T-helper 17 cell (primary cell): ENCODE measurements at places on chromosomes 12 and 14.

GRCh38 chr12:101107032-101107763 is 102.8 kb downstream of the SLC5A8 start:
- DNase-seq = no peak

- DNase-seq = no peak
Measured at GRCh38 chr12:32559434-32559833, 119.7 kb upstream of the DNM1L start.

- DNase-seq = no peak
Measured at GRCh38 chr12:130347588-130347987, 9.9 kb downstream of the PIWIL1 start.

DNA sequence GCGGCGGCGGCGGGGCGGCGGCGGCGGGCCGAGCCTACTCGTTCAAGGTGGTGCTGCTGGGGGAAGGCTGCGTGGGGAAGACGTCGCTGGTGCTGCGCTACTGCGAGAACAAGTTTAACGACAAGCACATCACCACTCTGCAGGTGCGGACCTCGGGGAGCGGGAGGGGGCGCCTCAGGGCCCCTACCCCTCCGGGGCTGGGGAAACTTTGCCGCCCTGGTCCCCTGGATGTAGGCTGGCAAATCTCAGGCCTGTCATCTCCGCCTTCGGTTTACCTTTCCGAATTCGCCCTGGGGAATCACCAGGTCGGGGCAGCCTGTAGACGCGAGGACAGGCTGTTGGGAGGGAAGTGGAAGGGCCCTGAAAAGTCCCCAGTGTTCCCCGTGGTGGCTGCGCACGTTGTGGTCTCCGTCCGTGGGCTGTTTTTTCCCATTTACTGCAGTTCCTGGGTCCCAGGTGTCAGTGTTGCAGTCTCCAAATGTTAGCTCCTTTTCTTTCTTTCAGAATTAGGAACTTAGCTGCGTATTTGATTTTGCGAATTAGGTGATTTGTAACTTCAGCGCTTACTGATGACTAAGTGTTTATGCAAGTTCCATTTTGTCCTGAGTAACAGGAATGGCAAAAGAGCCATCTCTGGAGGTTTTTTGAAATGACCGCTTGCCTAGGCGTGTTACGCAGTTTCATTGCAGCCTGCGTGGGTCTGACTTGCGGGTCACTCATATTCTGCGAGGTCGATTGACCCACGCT is 656 bp downstream of the RAB21 start:
- DNase-seq = peak; percentile 68

DNA sequence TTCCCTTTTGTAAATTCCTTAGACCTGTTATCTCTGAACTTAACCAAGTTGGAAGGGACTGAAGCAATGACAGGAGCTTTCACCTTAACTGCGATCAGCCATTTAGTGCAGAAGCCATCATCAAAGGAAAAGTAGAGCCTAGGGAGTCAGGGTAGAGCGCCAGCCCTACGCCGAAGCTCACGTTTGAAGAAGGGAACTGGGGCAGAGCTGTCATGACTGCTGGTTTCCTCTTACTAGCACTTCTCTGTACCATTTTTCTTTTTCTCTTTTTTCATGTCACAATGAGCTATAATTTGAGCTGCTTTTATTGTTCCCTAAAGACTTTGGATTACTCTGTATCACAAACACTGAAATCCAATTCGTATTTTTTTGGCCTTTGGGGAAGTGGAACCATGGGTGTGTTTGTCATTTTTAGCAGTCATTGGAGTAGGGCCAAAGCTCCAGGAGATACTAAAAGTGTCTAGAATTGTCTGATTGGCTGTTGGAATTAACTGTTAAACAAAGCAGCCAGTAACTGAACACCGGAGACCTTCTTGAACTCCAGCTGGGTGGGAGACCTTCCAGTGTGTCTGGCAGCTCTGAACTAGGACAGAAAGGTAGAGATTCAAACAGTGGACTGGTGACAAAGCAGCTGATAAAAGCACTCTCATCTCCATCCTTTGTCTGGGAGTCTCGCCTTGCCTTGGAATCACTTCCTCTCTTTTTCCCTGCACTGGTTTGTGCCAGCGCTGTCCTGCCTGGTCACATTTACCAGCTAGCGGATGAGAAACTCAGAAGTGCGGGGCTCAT is 9.1 kb downstream of the MTRFR start:
- DNase-seq = no peak

DNA sequence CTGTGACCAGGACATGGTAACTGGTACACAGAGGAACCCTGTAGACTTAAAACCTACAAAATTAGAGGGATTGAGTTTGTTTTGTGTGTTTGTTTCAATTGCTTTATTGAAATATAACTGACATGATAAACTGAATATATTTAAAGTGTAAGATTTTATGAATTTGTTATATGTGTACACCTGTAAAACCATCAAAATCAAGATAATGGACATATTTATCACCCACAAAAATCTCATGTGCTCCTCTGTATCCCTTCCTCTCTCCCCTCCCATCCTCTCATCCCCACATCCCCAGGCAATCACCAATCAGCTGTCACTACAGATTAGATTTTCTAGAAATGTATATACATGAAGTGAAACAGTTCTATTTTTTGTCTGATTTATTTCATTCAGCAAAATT is 565.5 kb downstream of the NOVA1 start:
- no peak for DNase-seq

DNA sequence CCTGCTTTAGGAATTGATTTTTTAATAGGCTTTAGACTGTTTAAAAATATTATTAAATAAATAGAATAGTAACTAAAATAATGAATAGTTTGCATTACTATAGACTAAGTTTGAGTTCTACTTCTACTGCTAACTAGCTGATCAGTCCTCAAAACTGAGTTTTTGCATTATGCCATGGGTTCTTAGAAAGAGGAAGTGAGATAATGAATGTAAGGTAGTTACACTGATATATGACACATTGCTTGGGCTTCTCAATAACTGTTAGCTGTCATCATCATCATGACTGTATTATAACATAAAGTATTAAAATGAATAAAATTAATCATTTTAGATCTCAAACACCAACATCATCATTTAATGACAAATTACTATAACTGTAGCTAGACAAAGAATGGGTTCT is 949.7 kb downstream of the TRHDE start:
- no peak for DNase-seq

- no peak for DNase-seq
Measured at GRCh38 chr12:3225796-3226180, 148.6 kb downstream of the TSPAN9 start.

DNA sequence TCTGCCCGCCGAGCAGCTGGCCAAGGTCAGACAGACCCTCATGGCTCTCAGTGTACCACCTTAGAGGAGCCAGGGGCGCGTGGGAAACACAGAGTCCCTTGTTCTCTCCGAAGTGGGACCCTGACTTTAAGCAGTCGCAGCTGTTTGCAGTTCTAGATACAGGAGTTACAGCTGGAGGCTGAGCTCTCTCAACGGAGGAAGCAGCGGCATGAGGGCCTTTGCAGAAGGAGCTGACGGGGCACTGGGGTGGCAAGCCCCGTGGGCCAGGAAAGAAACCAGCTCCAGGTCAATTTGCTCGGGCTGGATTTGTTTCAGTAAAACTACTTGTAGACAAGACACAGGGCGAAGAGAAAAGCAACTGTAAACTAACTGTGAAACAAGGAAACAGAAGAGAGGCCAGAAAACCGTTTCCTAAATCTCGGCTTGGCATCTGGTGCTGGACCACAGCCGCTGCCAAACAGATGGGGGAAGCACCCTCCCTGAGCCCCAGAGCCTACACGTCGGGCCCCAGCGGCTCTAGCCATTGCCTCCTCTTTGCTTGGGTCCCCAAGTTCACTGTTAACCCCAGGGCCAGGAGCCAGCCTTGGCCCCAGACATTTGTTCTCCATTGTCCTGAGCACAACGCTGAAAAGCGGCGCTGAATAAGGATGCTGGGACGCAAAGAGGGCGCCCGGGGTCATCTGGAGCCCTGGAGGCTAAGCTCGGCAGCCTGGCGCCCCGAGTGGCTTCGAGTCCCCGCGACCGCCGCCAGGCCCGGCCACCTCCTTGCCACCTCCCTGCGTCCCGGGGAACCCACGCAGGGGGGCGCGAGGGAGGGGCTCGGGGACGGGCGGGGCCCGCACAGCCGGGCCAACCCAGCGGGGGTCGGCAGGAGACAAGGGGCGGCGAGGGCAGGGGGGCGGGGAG is 914 bp upstream of the PACS2 start:
- no peak for DNase-seq

GRCh38 chr12:46212108-46212982 is 56.5 kb downstream of the SLC38A1 start:
- DNase-seq = no peak

DNA sequence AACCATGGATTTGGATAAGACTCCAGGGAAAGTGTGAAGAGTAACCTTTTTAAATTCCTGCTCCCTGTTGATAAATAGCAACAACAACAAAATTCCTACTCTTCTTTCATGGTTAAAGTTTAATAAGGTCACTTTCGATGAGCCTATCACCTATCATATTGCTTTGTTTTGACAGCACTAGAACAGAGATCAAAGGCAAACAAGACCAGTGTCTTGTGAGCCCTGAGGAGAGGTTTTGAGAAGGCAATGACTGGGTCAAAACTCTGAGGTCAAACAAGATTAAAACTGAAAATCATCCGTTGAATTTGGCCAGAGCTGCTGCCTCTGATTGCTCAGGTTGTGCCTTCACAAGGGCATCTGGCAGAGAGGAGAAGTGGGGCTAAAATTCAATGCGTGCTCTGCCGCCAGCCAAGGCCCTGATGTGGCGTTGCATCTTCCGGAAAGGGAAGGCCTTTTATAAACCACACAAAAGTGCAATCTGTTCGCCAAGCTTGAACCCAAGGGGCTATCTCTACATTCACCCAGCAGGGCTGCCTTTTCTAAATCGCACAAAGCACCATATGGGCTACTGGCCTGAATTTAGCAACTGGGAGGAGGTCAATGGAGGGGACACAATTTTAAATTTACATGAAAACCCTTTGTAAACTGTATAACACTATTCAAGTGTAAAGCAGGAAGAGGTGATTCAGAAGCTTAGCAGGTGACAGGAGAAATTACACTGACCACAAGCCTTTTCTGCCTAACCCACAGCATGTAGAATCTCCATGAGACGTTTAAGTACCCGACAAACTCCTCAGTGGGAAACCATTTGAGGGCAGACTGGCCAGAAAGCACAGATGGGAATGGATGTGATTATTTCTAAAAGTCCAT is 140.8 kb downstream of the DAD1 start:
- DNase-seq = no peak

- DNase-seq = no peak
Measured at GRCh38 chr14:64507376-64508156, 3.0 kb downstream of the ZBTB1 start.

GRCh38 chr12:63103494-63104131 is 47.4 kb downstream of the AVPR1A start:
- no peak for DNase-seq

GRCh38 chr12:51970904-51971646 is 19.6 kb downstream of the ACVR1B start:
- peak; percentile 18 for DNase-seq

GRCh38 chr12:45582986-45583659 is 146.4 kb upstream of the ARID2 start:
- no peak for DNase-seq

- no peak for DNase-seq
Measured at GRCh38 chr12:95551305-95551704, at the start of gene USP44. Gene USP44, minus strand, starts transcription at chr12:95551476. Its CDS starts 17,220 bp downstream, at chr12:95534256.

- no peak for DNase-seq
Measured at GRCh38 chr14:60195179-60195810, 30.1 kb upstream of the DHRS7 start.

GRCh38 chr14:91830777-91831176 is 36.6 kb downstream of the TC2N start:
- DNase-seq = no peak

DNA sequence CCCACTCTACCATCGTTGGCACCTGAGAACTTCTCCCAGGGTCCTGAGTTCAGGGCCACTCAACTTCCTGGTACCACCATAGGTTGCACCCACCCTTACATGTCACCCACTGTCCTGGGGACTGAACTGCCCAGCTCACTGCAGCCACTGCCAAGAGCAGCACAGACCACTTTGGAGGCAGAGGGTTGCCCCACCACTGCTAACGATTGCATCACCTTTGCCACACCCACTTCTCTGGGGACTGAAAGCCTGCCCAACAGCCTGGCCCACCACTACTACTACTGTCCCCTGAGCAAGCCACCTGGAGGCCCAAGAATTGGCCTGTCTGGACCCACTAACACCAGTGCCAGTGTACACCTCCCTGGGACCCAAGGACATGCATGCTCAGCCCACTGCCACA is 27.6 kb downstream of the CACNA2D4 start:
- DNase-seq = no peak

- DNase-seq = no peak
Measured at GRCh38 chr14:101472518-101472849, 88.8 kb upstream of the DIO3 start.

DNA sequence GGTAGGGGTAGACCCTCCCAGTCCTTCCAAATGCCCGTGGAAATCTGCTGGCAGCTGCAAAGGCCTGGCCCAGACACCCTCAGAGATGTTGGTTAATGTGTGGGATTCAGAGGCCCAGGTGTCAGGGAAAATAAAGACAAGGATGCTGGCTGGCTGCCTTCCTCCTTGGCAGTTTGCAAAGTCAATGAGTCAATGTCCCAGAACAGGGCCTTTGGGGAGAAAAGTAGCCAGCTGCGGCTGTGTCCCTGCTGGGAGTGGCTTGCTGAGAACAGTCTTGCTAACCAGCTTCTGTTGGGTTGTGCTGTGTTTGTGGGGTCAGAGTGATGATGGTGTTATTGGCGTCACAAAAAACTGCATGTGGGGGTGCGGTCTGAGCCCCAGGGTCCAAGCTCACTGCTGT is 29.2 kb downstream of the GLRX5 start:
- DNase-seq = no peak

DNA sequence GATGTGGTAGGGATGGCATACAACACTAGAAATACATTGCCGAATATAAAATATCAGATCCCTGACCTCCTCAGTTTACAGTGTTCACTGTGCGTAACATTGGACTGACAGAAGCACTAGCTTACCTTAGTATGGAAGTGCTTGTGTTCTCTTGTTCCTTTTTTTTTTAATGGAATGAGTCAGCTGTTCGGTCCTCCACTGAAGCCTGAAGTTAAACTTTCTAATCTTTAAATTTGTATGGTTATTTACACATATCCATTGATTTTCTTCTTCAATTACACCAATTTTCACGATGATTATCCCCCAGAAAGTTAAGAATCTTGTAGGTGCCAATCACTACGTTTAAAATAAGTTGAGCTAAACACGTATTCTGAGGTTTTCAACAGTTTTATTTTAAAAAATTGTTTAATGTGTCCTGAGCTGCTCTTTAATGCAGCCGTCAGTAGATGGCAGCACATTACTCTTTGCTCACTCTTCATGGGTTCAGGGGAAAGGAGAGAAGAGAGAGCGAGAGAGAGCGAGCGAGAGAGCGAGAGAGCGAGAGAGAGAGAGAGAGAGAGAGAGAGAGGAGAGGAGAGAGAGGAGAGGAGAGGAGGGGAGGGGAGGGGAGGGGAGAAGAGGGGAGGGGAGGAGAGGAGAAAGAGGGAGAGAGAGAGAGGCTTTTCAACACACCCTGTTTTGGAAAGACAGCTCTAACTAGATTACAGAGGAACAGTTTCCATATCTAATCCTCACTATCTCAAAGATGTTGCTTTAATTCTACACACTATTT is 134.7 kb upstream of the SCAF11 start:
- DNase-seq = peak; percentile 25
